NCI-H1105 treated with DMSO at 0.1 percent for 48 hours (cell line): ENCODE measurements at places on chromosomes 3 and 15.

DNA sequence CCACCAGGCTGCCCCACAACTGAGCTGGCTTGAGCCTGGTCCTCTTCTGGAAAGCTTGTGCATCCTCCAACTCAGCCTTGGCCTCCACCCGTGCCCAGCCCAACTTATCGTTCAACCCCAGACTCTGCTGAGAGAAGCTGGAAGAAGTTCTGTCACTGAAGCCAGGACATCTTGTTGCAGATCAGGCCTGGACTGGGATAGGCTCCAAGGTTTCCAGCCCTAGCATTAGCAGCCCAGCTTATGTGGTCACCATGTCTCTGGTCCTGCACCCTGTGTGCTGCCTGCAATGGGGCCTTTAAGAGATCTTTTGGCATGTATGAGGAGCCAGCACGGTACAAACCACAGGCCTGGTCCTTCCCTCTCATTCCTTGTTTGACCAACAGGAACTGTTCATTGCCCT is 15.2 kb upstream of the CAMP start:
- DNase-seq, result no peak

GRCh38 chr15:34437687-34438086 is at the start of gene GOLGA8A:
Gene GOLGA8A, minus strand, starts transcription at chr15:34437808. Its CDS starts 48,117 bp downstream, at chr15:34389691.
- peak; percentile 56 for DNase-seq

GRCh38 chr3:43869491-43869890 is 178.8 kb downstream of the ABHD5 start:
- DNase-seq, result no peak

- DNase-seq, result no peak
These were observed 30.2 kb upstream of the BHLHE40 start for GRCh38 chr3:4949004-4949403.

DNA sequence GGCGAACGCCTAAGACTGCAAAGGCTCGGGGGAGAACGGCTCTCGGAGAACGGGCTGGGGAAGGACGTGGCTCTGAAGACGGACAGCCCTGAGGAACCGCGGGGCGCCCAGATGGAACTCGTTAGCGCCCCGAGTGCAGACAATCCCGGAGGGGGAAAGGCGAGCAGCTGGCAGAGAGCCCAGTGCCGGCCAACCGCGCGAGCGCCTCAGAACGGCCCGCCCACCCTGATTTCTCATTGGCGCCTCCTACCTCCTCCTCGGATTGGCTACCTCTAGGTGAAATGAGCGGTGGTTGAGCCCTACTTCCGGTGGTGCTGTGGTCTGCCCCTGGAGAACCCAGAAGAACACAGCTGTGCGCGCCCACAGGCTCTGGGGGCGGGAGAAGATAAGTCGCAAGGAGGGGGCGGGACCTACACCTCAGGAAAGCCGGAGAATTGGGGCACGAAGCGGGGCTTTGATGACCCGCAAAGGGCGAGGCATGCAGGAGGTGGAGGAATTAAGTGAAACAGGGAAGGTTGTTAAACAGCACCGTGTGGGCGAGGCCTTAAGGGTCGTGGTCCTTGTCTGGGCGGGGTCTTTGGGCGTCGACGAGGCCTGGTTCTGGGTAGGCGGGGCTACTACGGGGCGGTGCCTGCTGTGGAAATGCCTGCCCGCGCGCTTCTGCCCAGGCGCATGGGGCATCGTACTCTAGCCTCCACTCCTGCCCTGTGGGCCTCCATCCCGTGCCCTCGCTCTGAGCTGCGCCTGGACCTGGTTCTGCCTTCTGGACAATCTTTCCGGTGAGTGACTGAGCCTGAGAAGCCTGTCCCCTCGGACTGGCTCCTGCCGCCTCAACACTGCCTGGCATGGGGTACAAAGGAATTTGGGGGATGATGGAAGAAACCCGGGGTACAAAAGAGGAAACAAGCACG is at the start of gene OGG1:
Gene OGG1, plus strand, starts transcription at position 308 of the 911 bp plus-strand sequence. Its CDS starts 335 bp downstream, at position 643.
- peak; percentile 88 for DNase-seq

GRCh38 chr3:58237941-58238681 is 519 bp downstream of the ABHD6 start:
- DNase-seq, result peak; percentile 32

DNA sequence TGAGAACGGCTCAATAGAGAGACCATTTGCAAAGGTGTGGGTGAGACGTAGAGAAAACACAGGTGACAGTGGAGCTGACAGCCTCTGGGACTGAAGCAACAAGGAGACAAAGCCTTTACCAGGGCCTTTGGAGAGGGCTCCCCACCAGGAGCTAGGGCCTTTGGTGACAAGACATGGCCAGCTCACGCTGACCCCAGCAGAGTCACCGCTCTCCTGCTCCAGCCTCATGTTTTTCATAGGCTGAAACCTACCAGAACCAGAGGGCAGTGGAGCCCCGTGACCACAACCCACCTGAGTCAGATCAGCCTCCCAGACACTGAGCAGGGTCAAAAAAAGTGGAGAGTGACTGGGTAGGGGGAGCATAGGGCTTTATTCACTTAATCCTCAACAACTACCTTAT is 214.7 kb downstream of the SHQ1 start:
- DNase-seq, result no peak

DNA sequence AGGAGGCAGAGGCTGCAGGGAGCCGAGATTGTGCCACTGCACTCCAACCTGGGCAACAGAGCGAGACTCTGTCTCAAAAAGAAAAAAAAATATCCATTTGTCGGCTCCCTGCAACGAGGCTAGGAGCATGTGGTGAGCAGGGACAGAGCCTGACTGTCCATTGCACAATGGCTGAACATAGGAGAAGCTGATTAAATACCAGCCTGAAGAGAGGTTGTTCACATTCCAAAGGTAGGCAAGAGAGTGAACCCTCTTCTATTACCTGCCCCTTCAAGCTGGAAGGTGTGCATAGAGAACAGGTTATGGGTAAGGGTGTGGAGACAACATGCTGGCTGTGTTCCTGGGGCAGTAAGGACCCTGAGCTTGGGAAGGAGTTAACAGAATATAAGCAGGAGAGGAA is 78.7 kb downstream of the DAPK2 start:
- no peak for DNase-seq

DNA sequence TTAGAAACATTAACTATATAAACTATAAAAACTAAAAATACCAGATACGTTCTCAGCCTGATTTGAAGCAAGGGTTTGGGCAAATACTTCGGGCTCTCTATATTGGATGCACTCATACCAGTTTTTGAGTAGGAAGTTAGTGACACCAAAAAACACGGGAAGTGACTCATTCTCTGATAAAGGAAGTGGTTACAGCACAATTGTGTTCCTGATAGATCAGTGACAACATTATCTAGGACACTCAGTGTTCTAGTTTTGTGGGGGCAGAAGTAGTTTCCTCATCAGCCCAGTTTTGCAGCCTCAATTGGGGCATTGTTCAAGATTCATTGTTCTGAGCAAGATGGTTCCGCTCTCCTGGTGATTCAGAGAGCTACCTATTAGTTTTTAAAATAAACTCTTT is 469.6 kb upstream of the DPPA4 start:
- no peak for DNase-seq

- DNase-seq, result no peak
These were observed 43.7 kb downstream of the CHRD start for GRCh38 chr3:184423561-184423960.

- no peak for DNase-seq
These were observed 212.2 kb upstream of the LINGO1 start for GRCh38 chr15:77844798-77845446.

GRCh38 chr3:151561878-151562277 is 101.0 kb upstream of the IGSF10 start:
- no peak for DNase-seq

- DNase-seq, result no peak
These were observed 19.4 kb upstream of the POLG start for GRCh38 chr15:89353991-89354390.

- no peak for DNase-seq
These were observed 223.6 kb downstream of the WDR72 start for GRCh38 chr15:53535886-53536285.

DNA sequence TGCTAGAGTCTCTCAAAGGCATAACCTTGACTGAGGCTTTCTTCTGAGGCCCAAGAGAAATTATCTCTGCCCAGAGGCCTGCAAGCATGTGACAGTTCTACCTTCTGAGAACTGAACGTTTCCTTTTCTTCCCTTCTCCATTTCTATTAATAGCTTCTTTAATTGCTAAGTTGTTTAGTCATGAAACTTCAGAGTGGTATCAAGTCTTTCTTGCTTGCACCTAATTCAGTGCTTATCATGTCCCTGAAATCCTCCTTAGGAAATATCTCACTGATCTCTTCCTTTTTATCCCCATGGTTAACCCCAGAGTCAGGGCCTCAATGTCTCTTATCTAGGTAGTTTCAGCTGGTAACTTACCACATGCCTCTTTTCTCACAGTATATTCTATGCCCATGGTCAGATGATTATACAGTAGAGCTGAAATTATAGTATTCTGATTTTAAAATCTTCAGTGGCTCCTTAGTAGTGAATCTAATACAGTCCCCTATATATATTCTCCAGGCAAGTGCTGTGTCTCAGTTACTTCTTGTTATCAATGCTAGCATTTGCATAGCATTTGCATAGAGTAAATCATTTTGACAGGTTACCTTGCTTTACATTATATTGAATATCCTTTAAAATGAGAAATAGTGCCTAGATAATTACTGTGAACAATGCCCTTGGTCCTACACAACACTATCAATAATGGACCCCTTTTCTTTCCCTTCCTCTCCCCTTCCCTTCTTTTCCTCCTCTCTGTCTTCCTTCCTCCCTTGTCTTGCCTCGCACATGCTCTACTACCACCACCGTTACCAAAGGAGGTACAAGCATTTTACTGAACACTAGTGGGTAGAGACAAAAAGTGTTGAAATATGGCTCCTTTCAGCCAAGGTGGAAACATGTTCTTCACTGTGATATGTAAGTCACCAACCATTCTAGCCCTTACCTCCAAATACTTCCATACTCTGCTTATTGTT is 33.0 kb downstream of the KBTBD8 start:
- DNase-seq, result no peak

GRCh38 chr3:176757429-176757828 is 439.9 kb downstream of the TBL1XR1 start:
- DNase-seq, result no peak

DNA sequence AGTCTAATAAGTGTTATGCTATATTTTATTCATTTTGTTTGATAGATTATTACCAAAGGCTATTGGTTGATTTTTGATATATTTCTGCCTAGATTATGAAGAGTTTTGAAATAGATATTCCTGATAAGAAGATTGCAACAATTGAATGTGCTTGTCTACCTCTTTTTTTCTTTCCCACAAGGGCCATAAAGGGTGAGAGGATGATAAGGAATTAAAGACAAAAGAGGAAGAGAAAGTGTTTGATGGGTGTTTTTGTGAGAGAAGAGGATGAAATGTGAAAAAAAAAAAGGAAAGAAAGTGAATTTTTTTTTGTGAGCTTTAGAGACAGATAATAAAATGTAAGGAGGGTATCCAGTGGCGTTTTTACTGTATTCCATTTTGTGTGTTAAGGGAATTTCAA is 244.4 kb downstream of the CHST2 start:
- DNase-seq, result no peak
